NCI-H2081 (cell line): ENCODE measurements at places on chromosomes 3 and 15.

DNA sequence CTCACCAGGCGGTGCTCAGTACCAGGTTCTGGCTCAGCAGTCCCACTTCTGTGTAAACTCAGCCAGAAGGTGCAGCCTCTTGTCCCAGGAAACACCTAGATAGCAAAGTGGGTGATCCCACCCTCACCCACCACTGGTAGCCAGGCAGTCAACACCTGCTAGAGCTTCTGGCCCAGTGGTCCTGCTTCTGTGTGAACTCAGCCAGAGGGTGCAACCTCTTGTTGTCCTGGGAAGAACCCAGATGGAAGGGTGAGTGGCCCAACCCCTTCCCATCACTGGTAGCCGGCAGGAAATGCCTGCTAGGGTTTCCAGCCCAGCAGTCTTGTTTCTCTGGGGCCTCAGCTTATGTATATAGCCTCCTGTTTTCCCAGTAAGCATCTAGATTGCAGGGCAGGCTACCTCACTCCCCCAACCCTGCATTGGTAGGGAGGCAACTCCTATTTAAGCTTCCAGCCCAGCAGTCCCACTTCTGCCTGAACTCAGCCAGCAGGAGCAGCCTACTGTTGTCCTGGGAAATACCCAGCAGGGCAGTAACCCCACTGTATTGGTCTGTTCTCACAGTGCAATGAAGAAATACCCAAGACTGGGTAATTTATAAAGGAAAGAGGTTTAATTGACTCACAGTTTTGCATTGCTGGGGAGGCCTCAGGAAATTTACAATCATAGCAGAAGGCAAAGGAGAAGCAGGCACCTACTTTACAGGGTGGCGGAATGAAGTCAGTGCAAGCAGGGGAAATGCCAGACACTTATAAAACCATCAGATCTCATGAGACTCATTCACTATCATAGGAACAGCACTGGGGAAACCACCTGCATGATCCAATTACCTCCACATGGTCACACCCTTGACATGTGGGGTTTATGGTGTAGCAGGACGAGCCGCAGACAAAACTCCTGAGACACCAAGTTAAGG lies 110.6 kb downstream of the DTWD1 start:
- no peak for DNase-seq

DNA sequence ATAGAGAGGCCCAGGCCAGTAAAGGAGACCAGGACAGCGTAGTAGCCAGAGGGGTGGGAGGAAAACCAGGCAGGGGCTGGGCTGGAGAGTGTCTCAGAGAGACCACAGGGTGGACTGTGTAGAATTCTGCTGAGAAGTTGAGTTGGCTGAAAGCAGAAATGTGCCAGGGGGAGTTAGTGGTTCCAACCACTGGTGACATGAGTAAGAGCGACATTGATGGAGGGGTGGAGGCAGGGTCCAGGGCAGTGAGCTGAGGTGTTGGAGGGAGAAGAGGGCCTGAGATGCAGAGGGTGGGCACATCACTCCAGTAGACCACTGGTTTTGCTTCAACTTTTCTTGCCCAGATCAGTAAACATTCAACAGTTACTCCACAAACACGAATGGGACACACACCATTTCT lies 106.5 kb downstream of the ASB7 start:
- DNase-seq, result no peak

GRCh38 chr3:40583691-40584090 lies 58.9 kb downstream of the ZNF621 start:
- DNase-seq, result no peak

DNA sequence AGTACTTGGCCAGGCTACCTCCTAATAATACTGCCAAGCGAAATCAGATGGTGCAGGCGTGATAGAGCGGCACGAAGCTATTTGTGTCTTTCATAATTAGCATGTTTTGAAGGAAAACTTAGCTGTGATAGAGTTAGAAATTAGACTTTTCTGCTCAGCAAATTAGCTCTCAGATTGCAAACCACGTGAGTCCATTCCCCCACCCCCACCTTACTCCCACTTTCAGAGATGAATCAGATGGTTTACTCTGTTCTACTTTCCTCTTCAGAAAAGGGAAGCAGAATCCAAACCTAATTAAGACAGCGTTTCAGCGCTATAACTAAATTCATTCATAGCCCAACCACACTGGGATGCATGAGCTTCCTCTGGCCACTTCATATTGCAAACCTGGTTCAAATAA lies 214.6 kb downstream of the SLCO3A1 start:
- DNase-seq, result no peak

- DNase-seq, result no peak
Observed at GRCh38 chr3:49377483-49377882, 19.3 kb upstream of the GPX1 start.

- DNase-seq, result no peak
Observed at GRCh38 chr3:150825192-150825915, 62.4 kb upstream of the SIAH2 start.

DNA sequence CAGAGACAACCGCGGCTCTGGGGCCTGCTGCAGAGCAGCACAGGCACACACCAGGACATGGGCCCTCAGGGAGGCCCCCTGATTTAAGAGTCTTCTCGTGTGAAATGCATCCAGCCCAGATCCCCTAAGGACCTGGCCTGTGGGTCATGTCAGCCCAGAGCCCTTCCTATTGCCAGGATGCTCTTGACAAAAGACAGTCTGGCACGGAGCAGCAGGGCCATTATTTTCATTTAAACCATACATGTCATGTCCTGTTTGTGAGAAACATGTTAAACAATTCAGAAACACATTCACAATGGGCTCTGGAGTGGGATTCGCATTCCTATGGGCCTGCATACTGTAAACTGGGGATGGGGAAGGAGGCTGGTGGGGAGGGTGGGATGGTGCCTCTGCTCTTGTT lies 367.4 kb upstream of the WNT5A start:
- no peak for DNase-seq

DNA sequence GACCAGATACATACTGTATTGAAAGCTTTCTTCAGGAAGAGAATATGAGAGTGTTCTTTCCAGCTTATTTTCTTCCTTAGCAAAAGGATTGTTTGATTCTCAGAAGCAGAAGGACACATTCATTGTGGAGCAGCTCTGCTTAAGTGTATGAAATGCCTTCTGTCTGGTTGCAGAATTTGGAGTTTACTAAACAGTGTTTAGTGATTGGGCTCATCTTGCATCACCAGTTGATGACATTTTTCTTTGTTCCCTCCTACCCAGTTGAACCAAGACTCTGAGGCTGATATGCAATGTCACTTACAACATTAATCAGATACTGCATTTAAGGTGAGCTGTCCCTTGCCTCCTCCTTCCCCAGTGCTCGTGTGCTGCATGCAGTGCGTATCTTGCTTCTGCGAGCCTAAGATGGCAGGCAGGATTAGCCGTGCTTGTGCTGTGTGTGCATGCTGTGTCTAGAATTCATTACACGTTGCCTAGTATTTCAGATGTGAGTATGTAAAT lies 18.4 kb downstream of the ZBTB38 start:
- DNase-seq, result peak; percentile 72

GRCh38 chr3:107989661-107990060 lies 101.2 kb downstream of the CD47 start:
- DNase-seq, result no peak

DNA sequence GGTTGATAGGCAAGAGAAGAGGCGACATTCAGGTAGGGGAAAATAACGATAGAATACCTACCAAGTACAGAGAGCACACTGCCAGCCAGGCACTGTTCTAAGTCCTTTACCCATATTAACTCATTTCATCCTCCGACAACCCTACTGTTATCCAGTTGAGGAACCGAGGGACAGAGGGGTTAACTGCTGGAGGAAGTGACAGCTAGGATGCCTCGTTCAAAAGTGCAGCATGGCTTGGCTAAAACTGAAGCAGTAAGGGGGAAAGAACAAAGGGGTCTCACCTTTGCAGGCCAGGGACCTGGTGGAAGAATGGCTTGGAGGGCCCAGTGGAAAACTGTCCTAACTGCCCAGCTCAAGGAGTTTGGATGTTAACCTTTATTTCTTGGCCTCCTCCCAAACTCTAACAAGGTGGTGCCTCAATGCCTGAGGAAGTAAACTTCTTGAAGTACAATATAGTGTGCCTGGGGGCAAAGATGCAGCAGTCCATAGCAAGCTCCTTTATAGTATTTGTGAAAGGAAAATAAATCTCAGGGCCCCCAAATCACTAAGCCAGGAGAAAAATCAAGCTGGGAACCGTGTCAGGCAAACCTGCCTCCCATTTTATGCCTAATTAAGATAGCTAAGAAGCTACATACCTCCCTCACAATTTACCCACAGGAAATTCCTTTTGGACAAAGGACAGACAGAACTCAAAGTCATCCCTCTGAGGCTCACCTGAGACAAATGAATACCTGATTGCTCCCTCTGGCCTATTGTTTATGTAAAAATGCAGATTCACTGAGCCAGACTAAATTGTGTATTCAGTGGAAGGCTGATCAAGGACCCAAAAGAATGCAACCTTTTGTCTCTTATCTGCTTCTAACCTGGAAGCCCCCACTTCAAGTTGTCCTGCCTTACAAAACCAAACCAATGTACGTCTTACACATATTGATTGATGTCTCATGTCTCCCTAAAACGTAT lies 1.6 kb upstream of the ITGB5 start:
- no peak for DNase-seq

DNA sequence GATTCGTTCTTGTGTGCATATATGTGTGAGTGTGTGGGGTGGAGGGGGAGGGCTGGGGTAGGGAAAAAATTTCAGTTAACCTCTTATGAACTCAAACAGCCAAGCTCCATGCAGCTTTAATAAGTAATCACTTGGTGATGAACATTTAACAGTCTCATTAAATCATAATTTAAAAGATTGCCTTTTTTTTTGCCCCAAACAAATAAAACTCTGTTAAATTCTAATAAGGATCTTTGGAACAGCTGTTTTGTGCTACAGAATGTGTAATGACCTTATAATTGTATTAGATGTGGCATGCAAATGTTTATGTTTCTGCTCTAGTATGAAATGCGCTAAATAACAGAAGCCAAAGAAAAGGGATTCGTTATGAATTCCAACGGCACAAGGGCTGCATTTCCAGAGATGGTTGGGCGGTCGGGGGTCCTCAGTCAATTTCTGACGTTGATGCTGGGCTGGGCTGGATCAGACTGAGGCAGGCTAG lies 80.0 kb upstream of the RORA start:
- no peak for DNase-seq

DNA sequence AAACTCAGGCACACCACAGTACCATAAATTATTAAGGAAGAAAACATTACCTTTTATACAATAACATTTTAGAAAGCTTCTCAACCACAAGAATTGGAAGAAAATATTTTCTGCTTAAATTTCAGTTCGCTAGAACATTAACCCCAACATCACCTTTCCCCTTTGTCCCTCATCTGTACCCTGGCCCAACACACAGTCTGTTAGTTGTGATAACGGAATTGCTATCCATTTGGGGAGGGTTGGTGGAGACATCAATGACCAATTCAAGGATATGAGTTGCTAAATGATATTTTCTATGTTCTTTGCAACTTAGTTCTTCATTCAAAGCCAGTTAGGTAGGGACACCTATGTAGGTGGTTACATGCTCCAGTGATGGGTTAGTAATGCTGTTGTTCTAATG lies 5.8 kb downstream of the EID1 start:
- no peak for DNase-seq

- no peak for DNase-seq
Observed at GRCh38 chr15:44033894-44034293, 161.2 kb downstream of the FRMD5 start.
